ENCODE measurements at places on chromosomes 4 and X.
A peak's percentile ranks its signal among the peaks of the same experiment; 100 is the strongest.

DNA sequence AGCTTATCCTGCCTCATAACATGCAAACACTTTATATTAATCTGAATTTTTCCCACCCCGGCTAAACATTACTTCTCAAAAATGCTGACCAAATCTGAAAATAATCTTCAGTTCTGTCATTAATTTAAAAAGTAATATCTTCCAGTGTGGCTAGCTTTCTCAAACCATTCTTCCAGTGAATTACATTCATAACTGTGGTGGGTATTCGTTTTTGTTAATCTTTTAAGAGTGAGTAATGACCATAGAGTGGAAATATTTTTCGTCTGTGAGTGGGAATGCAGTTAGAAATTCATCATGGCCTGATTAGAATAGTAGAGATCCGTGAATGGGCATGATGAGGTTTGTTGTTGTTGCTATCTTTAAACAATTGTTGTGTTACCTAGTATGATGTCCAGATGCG lies 138.6 kb upstream of the SFRP2 start:
- DNase-seq = no peak

DNA sequence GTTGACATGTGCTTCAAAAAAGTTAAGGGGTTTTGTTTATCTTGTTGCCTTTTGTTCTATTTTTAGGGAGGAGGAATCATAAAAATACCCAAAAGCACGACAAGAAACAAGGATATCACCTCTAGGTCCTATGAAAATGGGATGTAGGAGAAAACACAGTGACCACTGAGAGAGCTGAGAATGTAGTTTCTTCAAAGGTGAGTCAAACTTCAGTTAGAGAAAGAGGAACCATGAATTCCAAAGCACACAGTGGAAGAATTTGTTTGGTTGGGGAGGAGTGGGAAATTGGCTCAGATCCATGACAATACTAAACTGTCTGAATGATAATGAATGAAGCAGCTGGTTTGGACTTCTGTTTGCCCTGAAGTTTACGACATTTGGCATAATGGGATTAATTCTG lies 19.1 kb upstream of the FRYL start:
- no peak for DNase-seq

DNA sequence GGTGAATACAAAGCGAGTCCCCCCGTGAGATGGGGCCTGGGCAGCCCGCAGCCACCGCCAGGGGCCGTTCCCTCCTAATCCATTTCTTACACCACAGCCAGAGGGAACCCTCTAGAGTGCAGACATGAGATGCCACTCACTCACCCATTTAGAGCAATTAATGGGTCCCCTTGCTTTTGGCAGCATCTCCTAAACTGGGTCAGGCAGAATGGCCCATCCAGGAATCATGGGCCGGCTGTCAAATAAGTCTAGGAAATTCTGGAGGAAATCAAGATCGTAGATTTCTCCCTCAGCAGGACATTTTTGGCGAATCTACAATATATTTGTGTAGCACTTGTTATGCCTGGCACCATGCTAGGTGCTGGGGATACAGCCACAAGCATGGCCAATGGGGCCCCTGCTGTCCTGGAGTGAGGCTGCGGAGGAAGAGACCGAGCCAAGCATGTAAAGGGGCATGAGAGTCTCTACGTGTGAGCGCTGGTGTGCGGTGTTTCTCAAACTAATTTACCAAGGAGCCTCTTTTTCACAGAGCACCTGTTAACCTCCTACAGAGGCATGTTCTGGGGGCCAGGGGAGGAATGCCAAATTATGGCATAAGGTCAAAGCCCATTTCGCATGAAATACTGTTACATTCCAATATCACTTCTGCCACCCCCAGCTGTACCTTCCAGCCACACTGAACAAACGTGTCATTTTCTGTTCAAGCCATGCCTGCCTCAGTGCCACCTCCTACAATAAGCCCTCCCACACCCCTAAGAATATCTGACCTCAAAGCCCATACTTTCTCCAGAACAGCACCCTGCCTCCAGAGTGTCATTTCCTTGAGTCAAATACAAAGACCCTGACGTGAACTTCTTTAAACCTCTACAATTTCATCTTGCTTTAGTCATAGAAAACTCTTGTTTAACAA lies 28.1 kb upstream of the JAKMIP1 start:
- no peak for DNase-seq

GRCh38 chr4:74758551-74759145 lies 35.7 kb downstream of the BTC start:
- no peak for DNase-seq

- DNase-seq = no peak
Observed at GRCh38 chr4:81227138-81227537, 12.1 kb upstream of the PRKG2 start.

GRCh38 chr4:85961887-85962286 lies 398.0 kb downstream of the MAPK10 start:
- DNase-seq = no peak

DNA sequence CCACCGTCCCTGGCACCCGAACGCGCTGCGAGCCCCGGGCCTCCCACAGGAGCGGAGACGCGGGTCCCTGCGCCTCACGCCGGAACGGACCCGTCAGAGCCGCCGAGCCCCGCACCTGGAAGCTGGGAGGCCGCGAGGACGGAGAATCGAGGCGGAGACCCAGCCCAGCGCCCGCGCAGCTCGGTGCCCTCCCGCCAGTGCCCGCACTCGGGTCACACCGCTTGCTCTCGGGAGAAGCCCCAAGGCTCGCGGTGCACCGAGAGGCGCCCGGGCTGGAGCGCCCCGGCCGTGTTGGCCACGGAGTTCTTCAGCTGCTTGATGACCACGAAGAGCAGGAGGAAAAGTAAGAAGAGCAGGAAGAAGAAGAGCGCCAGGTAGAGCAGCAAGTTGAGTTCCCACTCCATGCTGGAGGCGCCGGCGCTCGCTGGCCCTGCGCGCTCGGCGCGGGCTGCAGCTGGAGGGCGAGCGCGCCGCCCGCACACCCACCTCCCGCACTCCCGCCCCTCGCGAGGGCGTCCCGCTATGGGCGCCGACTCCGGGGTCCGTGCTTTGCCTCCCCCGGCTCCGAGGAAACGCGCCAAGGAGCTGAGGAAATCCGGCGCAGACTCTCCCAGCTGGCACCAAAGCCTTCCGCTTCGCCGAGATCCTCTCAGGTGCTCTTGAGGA lies at the start of gene SMIM43:
TSS of gene SMIM43 (minus strand) at position 463 of the 666 bp plus-strand sequence. CDS start at position 404, 59 bp downstream.
- no peak for DNase-seq

GRCh38 chr4:147481577-147482109 lies 746 bp downstream of the EDNRA start:
- no peak for DNase-seq

DNA sequence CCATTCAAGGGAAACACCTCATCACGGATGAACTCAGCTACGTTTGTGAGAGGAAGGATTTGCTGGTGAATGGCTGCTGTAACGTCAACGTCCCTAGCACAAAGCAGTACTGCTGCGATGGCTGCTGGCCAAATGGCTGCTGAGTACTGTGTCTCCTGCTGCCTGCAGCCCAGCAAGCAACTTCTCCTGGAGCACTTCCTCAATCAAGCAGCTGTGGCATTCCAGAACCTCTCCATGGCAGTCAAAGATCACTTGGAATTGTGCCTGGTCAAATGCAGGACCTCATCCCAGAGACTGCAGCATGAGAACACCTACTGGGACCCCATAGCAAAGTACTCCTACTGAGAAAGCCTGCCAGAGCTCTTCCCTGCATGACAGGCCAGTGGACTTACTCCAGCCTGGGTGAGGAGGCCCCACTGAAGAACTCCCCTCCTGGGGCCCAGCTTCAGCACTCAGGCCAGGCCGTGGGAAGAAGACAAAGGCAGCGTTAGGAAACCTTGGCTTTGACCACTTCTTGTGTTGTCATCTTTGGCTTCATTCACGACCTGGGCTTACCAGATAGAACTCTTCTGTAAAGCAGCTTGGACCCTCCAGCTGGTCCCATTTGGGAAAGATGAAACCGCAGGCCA lies 244.3 kb downstream of the RBMX2 start:
- no peak for DNase-seq

GRCh38 chr4:181777518-181777917 lies 465.7 kb upstream of the TENM3 start:
- no peak for DNase-seq

DNA sequence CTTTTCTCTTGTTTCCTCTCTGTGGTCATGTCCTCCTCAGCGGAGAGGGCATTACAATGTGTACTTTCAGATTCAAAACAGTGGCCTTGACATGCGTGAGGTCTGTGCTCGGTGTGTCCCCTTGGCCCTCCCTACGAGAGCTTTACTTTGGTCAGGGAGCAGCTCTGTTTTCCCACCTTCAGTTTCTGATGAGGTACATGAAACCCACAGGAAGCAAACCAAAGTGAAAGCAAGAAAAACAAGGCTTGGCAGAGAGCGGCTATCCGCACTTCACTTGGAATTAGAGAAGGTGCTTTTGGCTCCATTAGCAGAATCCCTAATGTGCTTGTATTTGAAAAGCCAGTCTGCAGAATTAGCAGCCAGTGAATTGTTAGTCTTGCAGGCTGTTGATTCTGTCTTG lies 19.5 kb upstream of the BOD1L1 start:
- no peak for DNase-seq

GRCh38 chr4:147940171-147940570 lies 208.3 kb downstream of the ARHGAP10 start:
- DNase-seq = peak; percentile 49

- no peak for DNase-seq
Observed at GRCh38 chrX:102604327-102604726, 5.0 kb downstream of the ARMCX5 start.

DNA sequence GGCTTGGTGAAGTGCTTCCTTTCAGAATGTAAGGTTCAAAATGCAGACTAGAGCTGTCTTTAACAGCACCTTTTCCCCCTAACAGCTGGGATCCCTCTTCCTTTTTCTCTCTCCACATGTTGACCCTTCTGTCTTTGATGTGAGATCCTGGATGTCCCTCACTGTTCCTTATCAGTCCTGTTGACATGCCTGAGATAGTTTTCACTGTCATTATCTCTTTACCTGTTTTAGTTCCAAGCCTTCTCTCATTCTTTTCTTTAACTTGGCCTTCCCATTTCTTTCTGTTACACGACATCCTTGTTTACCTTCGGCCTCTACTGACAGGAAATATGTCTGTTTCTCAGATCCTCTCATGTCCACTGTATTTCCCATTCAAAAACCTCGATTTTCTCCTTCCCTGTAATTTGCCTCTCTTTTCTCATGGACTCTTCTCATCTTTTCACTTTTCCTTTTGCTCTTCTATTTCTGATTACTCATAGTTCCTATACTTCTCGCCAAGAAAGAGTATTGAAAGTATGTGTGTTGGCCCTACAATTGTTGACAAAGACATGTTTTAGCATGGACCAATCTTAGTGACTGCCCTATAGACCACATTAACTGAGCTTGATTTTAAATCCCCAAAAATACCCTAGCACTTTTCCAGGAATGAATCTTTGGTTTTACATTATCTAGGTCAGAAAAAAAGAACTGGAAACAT lies 1.2 kb upstream of the SOWAHB start:
- DNase-seq = no peak

- DNase-seq = no peak
Observed at GRCh38 chrX:81378560-81378959, 176.7 kb downstream of the SH3BGRL start.

- DNase-seq = no peak
Observed at GRCh38 chr4:183249854-183250253, 70.2 kb downstream of the CLDN22 start.

DNA sequence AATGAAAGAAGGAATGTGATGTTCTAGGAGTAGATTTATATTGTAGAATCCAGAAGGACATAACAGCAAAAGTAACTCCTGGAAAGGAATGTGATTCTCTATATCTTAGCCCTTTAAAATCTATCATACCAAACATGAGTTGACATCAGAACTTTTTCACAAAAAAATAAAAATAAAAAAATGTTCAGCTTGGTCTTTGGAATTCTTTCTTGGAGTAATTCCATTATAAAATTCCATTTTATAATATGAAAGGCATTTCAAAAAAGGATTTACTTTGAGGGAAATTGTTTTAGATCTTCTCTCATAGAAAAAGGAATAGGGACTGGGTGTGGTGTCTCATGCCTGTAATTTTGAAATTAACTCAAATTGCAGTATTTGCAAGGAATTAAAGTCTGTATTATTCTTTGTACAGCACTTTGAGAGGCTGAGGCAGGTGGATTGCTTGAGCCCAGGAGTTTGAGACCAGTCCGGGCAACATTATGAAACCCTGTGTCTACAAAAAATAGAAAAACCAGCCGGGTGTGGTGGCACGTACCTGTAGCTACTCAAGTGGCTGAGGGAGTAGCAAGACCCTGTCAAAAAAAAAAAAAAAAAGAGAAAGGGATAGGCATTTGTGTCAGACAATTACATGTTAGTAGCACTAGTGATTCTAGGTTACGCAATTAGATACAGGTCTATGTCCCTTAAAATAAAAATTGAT lies 134.9 kb downstream of the SLC4A4 start:
- DNase-seq = no peak

DNA sequence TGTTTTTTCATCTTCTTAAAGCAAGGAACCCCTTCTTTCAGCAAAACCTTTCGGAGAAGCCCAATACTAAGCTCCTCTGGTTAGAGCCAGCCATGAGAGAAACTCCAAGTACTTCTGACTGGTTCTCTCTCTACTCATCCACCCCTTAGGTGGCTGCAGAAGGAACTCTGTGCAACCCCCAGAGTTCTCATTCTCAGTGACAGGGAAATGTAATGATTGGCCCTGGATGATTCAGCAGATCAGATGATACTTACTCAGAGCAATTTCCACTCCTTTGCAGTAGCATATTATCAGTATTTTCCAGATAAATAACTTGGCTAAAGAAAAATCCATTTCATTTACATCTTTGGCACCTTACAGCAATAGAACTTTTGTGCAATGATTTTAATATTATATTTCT lies 3.2 kb downstream of the SPP1 start:
- DNase-seq = no peak

DNA sequence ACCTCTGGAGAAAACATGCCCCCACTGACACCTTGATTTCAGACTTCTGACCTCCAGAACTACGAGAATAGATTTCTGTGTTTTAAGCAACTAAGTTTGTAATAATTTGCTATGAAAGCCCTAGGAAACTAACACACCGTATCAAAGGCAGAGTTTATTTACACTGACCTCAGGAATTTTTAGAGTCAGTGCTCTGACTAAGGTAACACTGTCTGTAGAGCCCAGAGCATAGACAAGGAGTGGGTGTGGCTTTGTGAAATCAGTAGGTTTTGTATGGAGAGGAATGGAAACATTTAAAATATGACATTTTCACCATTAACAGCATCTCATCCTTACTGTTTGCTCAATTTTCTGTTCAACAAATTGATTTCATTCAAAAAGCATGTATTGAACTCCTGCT lies 764.4 kb upstream of the PCDH10 start:
- DNase-seq = no peak

GRCh38 chr4:23485801-23486200 lies 404.0 kb downstream of the PPARGC1A start:
- no peak for DNase-seq

- DNase-seq = no peak
Observed at GRCh38 chr4:152100379-152101201, 339.8 kb upstream of the GATB start.
